ENCODE measurements at places on chromosomes 7 and 10. TPM values are rescaled to one million over a fixed set of nuclear protein-coding genes. Genes with fewer than 3 reads are reported as not detected.
A peak's percentile ranks its signal among the peaks of the same experiment; 100 is the strongest.

- H3K27me3 ChIP-seq: no peaks in the 10 kb centered on the region
- H3K4me3 ChIP-seq: no peak overlapping the region
- H3K36me3 ChIP-seq: no peaks in the 10 kb centered on the region
- no peak for DNase-seq
- no peaks in the 10 kb centered on the region for H3K4me1 ChIP-seq
These were observed 765.5 kb upstream of the SORCS1 start for GRCh38 chr10:107930037-107930436.

SCIN gene
- total RNA-seq: 2.0 TPM

- H3K27me3 ChIP-seq: no peaks in the 10 kb centered on the region
- no peak overlapping the region for H3K4me3 ChIP-seq
- peaks cover 17% of the 10 kb centered on the region for H3K4me1 ChIP-seq
- H3K36me3 ChIP-seq: no peaks in the 10 kb centered on the region
- no peak for DNase-seq
These were observed 7.4 kb upstream of the LRRC18 start for GRCh38 chr10:48946891-48947500.

- H3K27ac ChIP-seq: peak overlapping the region; percentile 18
- no peak overlapping the region for H3K4me3 ChIP-seq
- H3K36me3 ChIP-seq: peaks cover 7% of the 10 kb centered on the region
- H3K4me1 ChIP-seq: peaks cover 8% of the 10 kb centered on the region
- DNase-seq: no peak
- H3K27me3 ChIP-seq: no peaks in the 10 kb centered on the region
These were observed 29.4 kb downstream of the RABGEF1 start for GRCh38 chr7:66769833-66770512.

CYP2W1 gene
- not detected for total RNA-seq

- no peaks in the 10 kb centered on the region for H3K27me3 ChIP-seq
- no peak for DNase-seq
- H3K4me1 ChIP-seq: peaks cover 60% of the 10 kb centered on the region
- H3K4me3 ChIP-seq: peak overlapping the region; percentile 98
These were observed 3.7 kb downstream of the OGA start for GRCh38 chr10:101814466-101815071.

- no peaks in the 10 kb centered on the region for H3K27me3 ChIP-seq
- peaks cover 11% of the 10 kb centered on the region for H3K4me1 ChIP-seq
- no peak for DNase-seq
These were observed 67.6 kb downstream of the DOCK1 start for GRCh38 chr10:126972635-126973414.

DNA sequence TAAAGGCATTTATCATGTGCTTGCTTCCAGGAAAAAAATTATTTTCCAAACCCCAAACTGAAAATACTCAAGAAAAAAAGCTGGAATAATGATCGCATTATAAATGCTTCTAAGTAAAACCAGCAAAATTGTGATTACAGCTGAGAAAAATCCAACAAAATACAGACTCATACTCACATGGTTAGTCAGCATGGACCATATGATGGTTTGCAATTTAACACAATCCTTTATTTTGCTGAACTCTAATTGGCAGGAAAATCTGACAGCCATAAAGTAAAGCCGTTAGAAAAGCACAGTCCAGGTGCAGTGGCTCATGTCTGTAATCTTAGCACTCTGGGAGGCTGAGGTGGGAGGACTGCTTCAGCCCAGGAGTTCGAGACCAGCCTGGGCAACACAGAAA, 59.6 kb downstream of the BRI3 start:
- no peaks in the 10 kb centered on the region for H3K4me1 ChIP-seq
- no peak overlapping the region for H3K4me3 ChIP-seq
- H3K27ac ChIP-seq: no peak overlapping the region
- DNase-seq: no peak
- no peaks in the 10 kb centered on the region for H3K36me3 ChIP-seq

Measured in thoracic aorta (tissue), 2 donors.